ENCODE measurements at places on chromosomes 3 and 15.

GRCh38 chr3:141763088-141763750 is at the start of gene GRK7:
TSS of gene GRK7 (plus strand) at chr3:141763408. CDS start at chr3:141778285, 14,877 bp downstream.
- no peak for DNase-seq

GRCh38 chr3:86147119-86147518 is 843.8 kb downstream of the VGLL3 start:
- no peak for DNase-seq

DNA sequence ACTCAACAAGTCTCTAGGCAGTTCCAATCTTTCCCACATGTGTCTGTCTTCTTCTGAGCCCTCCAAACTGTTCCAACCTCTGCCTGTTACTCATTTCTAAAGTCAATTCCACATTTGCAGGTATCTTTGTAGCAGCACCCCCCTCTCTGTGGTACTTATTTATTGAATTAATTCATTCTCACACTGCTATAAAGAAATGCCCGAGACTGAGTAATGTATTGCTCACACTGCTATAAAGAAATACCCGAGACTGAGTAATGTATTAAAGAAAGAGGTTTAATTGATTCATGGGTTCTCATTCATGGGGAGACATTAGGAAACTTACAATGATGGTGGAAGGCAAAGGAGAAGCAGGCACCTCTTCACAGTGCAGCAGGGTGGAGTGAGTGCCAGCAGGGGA is 1413.8 kb downstream of the SI start:
- no peak for DNase-seq

- peak; percentile 45 for DNase-seq
Observed at GRCh38 chr3:27224197-27224596, 145.0 kb downstream of the NEK10 start.

DNA sequence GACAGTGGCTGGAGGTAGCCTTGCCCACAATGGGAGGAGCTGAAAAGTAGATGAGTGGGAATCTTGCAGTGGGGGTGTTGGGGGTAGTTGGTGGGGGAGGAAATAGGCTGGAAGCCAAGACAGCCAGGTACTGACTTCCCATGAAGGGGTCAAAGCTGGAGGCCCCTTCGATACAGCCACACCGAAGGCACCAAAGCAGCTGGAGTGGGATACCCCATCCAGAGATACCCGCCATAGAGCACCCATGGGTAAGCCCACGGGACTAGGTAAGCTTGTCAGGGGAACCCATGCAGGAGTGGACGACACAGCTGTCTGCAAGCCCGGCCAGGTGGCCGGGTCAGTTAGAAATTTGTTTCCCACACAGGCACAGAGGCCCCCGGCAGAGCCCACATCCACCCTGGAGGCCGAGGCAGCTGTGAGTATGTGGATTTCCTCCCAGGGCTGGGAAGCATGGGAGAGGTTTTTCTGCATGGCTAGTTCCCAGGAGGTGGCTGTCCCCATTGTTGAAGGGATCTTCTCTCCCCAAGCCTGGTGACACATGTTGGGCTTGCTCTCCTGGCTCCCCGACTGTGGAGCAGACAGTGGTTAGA is 28.6 kb downstream of the PRR23E start:
- no peak for DNase-seq

DNA sequence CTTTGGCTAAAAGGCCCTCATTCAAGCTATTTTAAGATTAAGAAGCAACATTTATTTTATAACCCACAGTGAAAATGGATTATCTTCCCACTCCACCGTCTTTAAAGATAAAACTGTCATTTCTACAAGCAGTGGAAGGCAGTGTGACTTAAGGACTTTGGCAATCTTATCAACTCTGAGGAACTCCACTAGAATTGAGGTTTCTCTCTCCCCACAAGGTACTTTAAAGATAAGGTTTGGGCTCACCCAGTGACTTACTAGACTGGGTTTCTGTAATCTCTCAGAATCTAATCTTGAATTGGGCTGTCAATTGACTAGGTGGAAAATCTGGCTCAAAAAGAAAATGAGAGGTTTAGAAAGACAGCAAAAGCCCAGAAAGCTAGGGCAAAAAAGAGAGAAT is 21.7 kb downstream of the ZNF385D start:
- DNase-seq, result no peak

GRCh38 chr3:15361494-15362214 is 29.3 kb upstream of the SH3BP5 start:
- DNase-seq, result no peak

DNA sequence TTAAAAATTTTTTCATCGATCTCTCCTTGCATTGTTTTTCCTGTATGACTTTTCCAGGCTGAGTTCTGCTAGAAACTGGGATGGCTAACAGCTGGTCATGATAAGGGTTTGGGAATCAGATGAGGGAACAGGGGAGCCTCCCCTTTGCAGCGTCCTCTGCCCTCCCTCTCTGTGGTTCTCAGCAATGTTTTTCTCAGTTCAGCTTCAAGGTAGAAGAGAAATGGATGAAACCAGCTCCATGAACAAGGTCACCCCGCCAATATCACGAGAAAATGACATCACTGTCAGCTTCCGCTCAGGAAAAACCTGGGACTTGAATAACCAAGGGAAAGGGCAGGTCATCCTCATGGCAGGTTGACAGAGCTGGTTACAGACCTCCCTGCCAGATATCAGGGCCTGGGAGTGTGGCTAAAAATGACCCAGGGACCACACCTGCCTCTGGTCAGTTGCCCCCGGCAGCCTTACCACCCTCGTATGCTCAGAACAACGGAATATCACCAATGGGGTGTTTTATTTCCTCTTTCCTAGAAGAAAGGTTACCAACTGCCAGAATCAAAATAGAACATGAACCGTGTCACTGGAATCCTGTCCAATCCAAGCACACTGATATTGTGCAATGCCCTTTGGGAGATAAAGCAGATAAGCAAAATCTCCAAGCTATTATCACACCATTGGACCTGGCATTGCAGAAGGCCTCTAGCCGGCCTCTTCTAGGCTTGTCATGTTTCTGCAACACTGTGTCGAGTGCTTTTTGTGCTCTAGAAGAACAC is 26.1 kb downstream of the LSM3 start:
- no peak for DNase-seq

- DNase-seq, result no peak
Observed at GRCh38 chr15:26091184-26091583, 228.1 kb upstream of the ATP10A start.

DNA sequence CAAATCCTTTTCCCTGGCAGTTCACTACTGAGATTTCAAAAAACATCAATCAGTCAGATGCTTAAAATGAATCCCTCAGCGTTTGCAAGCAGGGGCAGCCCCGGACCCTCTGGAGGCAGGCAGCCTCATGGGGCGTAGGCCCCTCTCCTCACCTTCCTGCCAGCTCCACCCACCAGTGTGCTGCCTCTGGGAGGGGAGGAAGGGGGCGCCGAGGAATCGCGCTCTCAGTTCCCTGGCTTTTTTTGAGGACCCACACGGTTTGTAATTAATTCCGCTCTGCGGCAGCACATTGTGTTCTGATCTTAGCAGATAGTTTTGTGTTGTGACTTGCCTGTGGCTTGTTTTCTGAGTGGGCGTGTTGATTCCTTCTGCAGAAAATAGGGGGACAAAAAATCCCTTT is 159.9 kb downstream of the KLF13 start:
- no peak for DNase-seq

DNA sequence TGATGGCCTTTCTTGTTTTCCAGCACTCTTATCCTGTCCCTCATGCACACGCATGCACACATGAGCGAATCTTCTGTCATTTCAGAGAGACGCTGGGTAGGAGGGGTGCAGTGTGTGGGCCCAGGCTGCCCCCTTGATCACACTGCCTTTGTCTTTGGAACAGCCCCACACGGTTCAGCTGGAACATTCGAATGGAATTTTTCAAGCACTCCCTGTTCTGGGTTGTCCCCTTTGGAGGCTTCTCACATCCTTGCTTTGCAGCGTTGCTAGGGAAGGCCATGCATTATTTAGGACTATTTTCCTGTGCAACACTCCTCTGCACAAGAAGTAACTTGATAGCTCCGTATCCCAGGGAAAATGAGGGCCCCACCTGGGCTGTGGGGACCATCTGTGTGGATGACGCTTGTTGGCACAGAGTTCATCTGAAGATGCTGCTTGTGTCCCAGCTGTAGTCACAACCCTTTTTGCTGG is 78.4 kb downstream of the SPSB4 start:
- no peak for DNase-seq

- DNase-seq, result no peak
Observed at GRCh38 chr15:84962955-84963354, 18.7 kb upstream of the PDE8A start.

- DNase-seq, result no peak
Observed at GRCh38 chr3:69326855-69327300, 59.0 kb downstream of the FRMD4B start.

- DNase-seq, result no peak
Observed at GRCh38 chr3:55269636-55270035, 217.5 kb downstream of the WNT5A start.

- DNase-seq, result no peak
Observed at GRCh38 chr3:173744479-173744878, 346.9 kb downstream of the NLGN1 start.

- no peak for DNase-seq
Observed at GRCh38 chr3:42037318-42037945, 53.7 kb upstream of the TRAK1 start.

DNA sequence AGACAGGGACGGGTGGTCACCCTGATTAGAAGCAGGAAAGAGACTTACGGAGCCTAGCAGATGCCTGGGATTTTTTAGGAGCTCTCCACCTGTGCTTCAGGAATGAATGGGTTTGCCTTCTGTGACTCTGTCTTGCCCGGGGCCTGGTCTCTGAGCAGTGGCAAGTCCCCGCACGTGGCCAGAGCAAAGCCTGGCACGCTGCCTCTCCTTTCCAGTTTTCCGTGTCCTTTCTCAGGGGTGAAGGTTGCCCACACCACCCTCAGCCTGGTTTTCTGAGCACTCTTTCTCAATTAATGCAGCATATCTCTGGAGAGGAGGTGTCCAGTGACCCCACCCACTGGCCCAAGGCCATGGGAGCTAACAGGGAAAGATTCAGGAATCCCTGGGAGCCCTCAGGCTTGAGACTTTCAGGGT is 14.5 kb upstream of the CHST14 start:
- no peak for DNase-seq

- DNase-seq, result no peak
Observed at GRCh38 chr3:26345613-26346012, 277.0 kb upstream of the LRRC3B start.

GRCh38 chr15:86556396-86557017 is 476.8 kb downstream of the AGBL1 start:
- no peak for DNase-seq

DNA sequence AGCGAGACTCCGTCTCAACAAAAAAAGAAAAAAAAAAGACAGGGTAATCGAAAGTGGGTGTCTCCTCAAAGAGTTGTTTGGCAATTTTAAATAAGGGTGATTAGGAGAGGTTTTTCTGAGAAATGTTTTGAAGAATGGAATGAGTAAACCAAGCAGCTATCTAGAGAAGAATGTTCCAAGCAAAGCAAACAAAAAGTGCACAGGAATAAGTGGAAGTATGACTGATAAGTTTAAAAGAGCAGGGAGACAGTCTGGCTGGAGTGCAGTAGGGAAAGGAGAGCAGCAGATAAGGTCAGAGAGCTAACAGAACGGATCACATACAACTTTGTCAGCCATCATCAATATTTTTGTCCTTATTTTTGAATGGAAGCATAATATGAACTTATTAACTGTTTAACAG is 853.5 kb downstream of the TUSC7 start:
- DNase-seq, result no peak

- peak; percentile 4 for DNase-seq
Observed at GRCh38 chr3:105691633-105692032, 177.2 kb downstream of the CBLB start.

- no peak for DNase-seq
Observed at GRCh38 chr3:48811524-48811923, 36.1 kb downstream of the PRKAR2A start.

GRCh38 chr3:52721002-52721729 is 15.3 kb downstream of the SPCS1 start:
- DNase-seq, result no peak

- no peak for DNase-seq
Observed at GRCh38 chr3:136898954-136899353, 36.9 kb downstream of the NCK1 start.

DNA sequence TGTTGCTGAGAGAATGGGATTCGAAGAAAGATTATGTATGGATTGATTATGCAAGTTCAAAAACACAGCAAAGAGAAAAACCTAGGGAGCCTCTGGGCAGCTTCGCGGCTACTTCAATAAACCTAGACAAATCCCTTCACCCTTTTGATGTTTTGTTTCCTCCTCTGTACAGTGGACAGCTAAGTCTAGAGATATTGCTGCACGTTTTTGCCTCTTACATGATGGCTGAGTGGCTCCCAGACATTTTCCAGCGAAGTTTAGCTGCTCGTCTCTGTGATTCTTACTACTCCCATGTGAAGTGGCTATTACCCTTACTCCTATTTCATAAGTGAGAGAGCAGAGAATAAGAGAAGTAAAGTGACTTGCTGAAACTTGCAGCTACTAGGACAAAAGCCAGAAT is 695.0 kb upstream of the GRM7 start:
- no peak for DNase-seq

GRCh38 chr3:183991403-183991802 is 26.3 kb downstream of the ABCC5 start:
- no peak for DNase-seq

- no peak for DNase-seq
Observed at GRCh38 chr3:45011756-45012508, 14.2 kb upstream of the CLEC3B start.

DNA sequence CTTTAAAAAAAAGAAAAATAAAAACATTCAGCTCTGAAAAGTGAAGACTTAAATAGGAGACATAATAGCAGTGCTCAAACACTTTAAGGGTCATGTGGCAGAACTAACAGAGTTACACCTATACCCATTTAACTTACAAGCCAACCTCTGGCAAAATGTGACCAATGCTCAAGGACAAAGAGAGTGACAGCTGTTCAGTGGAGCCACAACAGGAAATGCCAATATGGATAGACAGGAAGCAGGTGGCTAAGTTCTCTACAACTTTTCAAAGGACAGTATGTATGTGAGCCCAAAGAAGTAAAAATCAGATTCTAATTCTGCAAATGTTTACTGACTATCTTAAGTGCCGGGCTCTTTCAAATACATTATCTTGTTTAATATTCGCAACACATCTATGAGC is 3.4 kb downstream of the TMCC1 start:
- no peak for DNase-seq

DNA sequence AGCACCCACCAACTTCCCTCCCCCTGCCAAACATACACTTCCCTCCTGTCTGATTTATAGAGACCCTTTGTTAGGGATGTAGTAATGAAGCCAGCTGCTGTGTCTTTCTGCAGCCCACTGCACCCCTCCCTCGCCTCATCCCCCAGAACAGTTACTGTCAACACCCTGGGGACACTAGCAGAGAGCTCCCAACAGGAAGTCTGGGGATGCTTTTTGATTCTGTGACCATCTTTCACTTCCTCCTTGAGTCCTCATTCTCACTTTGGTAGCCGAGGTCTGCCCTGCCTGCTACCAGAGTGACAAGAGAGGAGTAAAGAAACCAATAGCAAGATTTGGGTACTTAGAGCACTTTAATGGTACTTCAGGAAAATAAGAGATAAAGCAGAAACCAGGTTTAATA is 201.6 kb downstream of the SATB1 start:
- DNase-seq, result no peak

DNA sequence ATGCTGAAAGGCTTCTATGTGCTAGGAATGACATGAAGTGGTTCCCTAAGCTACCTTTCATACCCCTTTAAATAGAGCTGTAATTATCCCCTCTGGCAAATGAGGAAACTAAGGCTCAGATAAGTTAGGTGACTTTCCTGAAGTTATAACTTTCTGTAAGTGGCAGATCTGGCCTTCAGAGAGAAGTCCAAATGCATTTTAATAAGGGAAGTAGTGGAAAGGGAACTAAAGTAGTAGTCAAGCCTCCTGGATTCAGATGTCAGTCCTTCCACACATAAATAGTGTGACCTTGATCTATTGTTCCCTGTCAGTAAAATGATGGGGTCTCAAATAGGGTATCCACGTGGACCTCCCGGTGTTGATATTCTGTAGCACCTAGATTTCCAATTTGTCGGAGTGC is 277.7 kb downstream of the EDEM1 start:
- DNase-seq, result no peak

All from NCI-H446 (cell line).